ENCODE measurements at places on chromosomes 16 and 17.

DNA sequence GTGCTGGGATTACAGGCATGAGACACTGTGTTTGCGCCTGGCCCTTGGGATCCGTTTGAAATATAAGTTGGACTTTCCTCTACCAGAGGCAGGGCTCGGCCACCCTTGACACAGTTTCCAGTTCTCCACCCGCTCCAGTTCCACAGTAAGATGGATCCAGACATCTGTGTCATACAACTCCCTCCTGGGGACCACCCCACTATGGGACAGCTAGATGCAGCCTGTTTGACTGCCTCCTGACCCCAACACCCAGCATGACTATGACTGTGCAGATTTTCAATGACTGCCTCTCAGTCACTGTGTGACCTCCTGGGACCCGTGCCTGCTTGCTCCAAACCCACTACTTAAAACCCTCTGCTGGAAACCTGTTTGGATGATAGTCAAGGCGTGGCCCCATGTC lies 166.7 kb downstream of the IRF8 start:
- no peak for DNase-seq

- peak; percentile 66 for DNase-seq
These were observed 1.5 kb downstream of the GRB7 start for GRCh38 chr17:39738983-39739884.

- DNase-seq, result no peak
These were observed 145.6 kb downstream of the CCDC182 start for GRCh38 chr17:57599271-57600045.

- DNase-seq, result peak; percentile 95
These were observed 32.0 kb upstream of the SNN start for GRCh38 chr16:11636172-11636721.

- no peak for DNase-seq
These were observed 91.7 kb downstream of the PCTP start for GRCh38 chr17:55842405-55843158.

DNA sequence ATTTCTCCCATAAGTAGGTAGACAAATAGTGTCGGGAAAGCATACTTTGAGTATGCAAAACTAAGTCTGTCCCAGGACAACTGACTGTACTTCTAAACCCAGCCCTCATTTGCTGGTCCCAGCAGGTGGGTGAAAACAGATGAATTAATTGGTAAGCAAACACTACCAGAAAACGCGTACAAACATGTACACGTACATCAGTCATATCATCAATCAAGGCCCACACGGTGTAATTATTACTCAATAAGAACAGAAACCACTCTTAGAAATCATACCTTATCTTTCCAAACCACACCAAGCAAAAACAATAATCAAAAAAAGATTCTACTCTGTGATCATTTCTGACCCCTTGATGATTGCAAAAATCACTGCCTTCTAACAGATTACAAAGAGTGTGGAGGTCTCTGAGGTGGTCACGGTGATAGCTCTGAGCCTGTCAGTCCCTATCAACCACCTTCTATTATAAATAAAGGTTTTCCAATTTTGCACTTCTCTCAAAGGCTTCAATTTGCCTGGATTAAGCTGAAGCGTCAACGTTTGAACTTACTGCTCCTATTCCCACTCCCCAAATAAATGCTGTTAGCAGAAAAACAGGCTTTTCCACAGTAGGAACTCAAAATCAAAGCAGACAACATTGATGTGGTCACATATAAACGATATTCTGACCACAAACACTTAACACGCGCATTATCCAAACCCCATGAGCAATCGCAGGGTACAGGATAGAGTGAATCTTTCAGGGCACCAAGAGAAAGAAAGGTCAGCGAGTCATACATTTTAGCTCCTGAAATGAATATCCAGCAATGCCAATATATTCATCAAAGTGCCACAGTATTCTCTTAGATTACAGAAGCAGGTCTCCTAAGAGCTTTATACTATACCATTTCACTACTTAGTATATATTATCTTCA lies 211.9 kb downstream of the STX8 start:
- no peak for DNase-seq

GRCh38 chr17:32298298-32298697 lies 32.7 kb downstream of the RHBDL3 start:
- peak; percentile 82 for DNase-seq

GRCh38 chr17:17346428-17347233 lies 43.5 kb downstream of the NT5M start:
- DNase-seq, result no peak

DNA sequence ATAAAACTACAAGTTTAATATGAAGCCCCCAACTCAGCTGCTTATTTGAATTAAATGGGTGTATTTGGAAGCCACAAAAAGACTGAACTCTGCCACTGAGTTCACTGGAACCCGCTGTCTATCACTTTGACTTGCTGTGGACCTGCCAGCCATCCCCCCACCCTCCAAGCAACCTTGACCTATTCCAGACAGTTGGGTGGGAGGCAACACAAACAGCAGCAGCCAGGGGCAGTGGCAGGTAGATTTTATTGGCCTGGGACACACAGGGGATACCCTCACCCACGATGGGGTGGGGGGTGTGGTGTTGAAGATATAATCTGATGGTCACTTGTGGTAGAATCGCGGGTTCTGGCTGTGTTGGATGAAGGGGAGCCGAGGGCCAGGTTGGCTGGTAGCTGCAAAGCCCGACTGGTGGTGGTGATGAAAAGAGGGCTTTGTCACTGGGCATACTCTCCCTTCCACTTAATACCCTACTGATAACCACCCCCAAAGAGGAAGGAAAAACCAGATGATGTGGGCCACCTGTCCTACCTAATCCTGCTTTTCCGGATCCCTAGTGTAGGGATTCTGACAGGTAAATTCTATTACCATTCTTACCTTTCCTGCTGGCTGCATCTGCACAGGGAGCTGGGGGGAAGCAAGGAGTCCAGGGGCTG lies 2.6 kb downstream of the GPS2 start:
- no peak for DNase-seq

DNA sequence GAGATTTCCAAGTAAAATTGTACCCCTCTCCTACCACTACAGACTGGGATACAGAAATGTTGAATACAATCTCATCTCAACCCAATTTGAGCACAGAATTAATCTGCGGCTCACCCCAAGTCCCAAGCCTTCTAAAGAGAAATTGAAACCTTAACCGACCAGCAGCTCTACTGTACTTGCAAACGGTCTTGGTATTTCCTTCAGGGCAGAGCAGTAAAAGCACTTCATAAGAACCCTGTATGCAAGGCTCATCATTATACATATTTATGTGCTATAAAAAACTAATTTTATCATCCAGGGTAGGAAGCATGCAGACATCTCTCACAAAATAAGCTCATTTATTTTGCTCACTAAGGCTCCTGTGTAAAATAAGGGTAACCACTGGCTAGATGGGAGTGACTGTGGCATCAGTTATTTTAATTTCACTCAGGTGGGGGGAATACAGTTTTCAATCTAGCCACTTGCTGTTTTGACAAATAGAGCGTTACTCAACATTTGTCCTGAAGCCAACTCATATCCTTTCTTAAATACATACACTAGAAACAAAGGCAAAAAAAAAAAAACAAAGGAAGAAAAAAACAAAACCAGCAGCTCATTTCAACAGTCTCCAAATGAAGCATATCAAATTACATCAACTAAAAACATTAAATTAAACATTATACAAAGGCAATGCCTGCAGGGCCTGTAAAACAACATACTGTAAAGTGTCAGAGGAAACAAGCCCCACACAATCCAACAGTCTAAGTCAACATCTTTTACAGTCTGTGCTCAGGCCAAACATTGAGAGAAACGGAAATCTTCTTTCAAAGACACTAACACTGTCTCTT lies 65.0 kb downstream of the PARN start:
- peak; percentile 70 for DNase-seq

- DNase-seq, result no peak
These were observed 231.1 kb upstream of the CDH5 start for GRCh38 chr16:66135421-66135831.

DNA sequence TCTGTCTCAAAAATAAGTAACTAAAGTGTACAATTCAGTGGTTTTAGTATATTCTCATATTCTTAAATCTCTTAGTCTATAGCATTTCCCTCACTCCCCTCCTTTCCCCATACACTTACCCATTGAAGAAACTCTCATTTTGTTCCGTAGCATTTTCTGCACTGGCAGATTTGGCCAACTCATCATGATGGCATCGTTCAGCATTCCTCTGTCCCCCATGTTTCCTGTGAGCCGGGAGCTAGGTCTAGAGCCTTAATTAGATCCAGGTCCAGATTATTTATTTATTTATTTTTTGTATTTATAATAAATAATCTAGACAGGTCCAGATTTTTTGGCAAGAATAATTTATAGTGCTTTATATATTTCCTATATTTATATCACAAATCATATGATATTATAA lies 31.0 kb downstream of the HEATR3 start:
- DNase-seq, result no peak

- DNase-seq, result no peak
These were observed 7.3 kb downstream of the ABI3 start for GRCh38 chr17:49217651-49218413.

DNA sequence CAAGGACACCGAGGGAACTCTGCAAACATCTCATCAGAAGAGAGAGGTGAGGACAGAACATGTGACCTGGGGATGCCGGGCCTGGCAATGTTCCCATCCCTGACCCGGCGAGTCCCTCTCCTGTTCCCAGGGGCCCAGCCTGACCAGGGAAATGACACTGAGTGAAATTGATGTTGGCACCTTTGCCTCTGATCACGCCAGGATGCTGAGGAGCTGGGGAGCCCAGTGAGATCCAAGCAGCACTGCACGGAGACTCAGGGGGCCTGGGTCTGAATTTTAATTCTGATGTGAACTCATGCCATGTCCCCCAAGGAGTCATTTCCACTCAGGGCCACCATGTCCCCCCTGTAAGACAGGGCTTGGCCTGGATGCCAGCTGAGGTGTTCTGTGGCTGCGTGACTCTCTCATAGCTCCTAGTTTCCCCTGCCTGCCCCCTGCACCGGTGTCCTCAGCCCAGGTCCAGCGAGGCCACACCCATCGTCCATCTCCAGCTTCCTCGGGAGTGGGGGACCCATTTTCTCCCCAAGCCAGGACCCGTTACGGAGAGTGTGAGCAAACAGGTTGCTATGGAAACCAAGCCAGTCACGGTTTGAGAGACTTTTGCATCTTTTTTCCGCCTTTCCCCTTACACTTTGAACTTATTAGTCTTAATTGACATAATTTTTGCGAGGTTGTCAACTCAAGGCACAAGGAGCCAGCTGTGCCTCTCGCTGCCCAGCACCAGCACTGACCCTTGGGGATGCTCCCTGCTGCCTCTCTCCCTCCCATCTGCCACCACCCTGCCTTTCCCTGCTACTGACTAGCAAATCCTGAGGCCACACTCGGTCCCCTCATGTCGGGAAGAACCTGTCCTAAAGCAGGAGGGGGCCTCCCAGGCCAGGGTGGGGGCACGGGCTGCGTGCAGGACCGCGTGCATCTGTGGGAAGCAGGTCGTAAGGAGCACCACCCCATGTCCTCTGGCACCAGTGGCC lies 150.0 kb downstream of the SDK2 start:
- DNase-seq, result no peak

GRCh38 chr17:1951920-1952319 lies 73.2 kb downstream of the RTN4RL1 start:
- DNase-seq, result peak; percentile 51

- DNase-seq, result no peak
These were observed 197.9 kb upstream of the CDH11 start for GRCh38 chr16:65319621-65320231.

GRCh38 chr17:42436391-42436790 lies 13.3 kb upstream of the CAVIN1 start:
- peak; percentile 48 for DNase-seq

DNA sequence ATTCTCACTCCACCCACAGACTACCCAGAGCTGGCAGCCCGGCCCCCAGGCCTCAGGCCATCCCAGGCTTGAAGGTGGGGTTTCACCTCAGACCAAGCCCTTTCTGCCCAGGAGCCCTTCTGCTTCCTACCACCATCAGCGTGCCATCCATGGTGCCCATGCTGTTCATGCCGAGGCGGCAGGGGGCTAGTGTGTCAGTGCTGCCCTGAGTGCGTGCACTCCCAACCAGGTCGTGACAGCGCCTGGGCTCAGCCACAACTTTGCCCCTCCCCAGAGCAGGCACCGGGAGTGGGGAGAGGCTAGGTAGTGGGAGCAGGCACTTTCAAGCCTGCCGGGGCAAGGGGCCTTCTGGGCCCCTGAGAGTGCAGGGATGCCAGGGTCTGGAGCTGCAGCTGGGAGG lies 8.5 kb downstream of the B3GNT9 start:
- no peak for DNase-seq

DNA sequence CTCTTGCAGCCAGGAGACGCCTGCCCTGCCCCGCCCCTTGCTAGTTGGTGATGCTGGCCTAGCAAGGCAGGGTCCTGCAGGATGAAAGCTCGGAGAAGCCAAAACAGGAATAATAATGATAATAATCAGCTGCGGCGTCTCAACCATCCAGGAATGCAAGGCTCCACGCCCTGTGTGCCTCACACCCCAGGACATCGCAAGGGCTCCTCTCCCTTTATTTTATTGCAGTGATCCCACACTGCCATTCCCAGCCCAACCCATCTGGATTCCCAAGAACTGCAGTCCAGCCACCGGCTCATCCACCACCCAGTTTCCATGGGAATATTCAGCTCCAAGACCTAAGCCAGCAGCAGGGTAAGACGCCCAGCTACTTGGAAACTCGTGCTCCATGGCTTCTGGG lies 21.0 kb upstream of the ZNF652 start:
- no peak for DNase-seq

DNA sequence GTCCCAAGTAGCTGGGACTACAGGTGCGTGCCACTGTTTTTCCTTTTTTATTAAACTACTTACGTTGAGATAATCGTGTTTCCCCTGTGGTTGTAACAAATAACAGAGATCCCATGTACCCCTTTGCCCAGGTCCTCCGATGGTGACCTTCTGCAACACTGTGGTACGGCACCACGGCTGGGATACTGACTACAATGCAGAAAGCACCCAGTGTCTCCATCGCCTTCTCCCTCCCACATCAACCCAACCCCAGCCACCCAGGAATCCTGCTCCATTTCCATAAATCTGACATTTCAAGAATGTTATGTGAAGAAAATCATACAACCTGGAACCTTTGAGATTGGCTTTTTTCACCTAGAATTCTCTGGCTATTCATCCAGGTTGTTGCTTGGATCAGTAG lies 22.1 kb downstream of the MPRIP start:
- no peak for DNase-seq

DNA sequence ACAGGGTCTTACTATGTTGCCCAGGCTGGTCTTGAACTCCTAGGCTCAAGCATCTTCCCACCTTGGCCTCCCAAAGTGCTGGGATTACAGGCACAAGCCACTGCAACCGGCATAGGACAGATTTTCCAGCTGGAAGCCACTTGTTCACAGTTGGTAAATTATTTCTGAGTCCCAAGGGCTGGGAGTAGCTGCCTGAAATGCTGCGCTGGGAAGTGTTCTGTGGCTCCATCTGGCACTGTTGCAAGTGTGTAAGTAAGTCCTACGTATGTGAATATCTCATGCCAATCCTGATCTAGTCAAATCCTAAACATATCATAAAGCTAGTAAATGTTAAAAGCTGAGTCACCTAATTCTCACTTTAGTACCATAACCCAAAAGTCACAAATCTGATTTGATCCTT lies 48.1 kb downstream of the YWHAE start:
- DNase-seq, result peak; percentile 69

DNA sequence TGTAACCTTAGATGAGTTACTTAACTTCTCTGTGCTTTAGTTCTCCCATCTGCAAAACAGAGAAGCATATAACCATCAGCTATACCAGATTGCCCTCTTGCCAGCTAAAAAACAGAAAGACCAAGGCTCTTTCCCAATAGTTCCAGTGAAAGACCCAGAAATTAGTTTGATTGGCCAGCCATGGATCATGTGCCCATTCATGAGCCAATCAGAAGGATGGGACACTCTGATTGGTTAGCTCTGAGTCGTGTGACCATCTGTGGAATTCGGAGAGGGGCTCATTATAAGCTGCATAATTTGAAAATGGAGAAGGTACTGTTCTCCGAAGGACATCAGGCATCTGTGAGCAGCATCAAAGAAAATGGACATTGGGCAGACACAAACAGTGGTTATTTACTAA lies 155.2 kb downstream of the ABCC12 start:
- DNase-seq, result no peak
